ENCODE measurements at places on chromosomes 6 and 20. TPM values are rescaled to one million over a fixed set of nuclear protein-coding genes. Genes with fewer than 3 reads are reported as not detected.

TAB2 gene
- 101 TPM for total RNA-seq

DNA sequence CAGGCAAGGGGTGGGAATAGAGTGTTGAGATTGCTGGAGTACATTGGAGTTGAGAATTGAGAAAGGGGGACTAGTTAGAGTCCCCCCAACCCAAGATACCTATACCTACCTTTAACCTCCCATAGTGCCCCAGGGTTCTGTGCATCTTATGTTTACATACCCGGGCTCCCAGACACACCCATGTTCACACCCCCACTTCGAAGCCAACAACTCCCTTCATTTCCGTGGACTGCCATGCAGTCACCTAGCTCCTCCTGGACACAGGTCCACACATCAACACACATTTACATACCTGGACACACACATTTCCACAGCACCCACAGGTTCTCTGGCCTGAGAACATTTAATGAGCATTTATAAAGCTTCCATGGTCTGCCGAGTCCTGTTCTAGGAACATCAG is 5.1 kb downstream of the TMEM63B start:
- DNase-seq: no peak

PPP1R3G gene
- total RNA-seq: not detected

HLA-DMB gene
- total RNA-seq: 2.7 TPM

GRCh38 chr20:12098421-12098820 is 180.7 kb downstream of the BTBD3 start:
- no peak for DNase-seq

GRCh38 chr6:138311268-138311667 is 66.4 kb upstream of the SMIM28 start:
- DNase-seq: no peak

Measured in natural killer cell treated with Interleukin-12 subunit alpha and Interleukin-12 subunit beta and Interleukin-15 and Interleukin-18, amount 100 ng/mL, for 72 hours (primary cell).